CD8-positive, alpha-beta memory T cell (primary cell): ENCODE measurements at places on chromosomes 1 and 21. TPM values are rescaled to one million over a fixed set of nuclear protein-coding genes. Genes with fewer than 3 reads are reported as not detected.
A peak's percentile ranks its signal among the peaks of the same experiment; 100 is the strongest.

DNA sequence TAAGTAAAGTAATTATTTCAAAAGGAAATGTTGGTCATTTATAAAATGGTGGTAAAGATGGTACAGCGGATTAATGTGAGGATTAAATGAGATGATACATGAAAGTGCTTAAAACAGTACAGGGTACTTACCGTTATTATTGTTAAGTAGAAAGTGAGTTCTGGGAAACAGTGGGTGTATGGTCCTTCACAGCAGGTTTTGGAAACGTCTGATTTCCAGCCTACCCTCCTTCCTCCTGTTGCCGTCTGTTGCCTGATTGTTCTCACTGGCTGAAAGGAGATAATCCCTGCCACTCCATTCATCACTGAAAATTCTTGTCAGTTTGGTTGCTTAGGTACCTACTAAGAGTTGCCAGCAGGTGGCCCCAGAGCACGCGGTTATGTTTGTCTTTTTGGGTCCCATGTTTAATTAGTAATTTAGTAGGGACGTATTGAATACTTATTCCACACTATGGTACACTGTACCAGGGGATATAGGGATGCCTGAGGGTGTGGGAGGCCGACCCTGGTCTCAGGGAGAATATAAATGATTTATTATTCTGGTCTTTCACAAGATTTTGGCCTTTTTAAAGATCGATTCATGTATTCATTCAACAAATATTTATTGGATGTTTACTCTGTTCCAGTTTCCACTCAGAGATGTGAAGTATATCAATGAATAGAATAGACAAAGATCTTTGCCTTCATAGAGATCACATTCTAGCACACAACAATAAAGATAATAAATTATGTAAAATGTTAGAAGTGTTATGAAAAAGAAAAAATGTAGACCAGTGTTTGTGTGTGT is 30.8 kb upstream of the RPTN start:
- peak overlapping the region; percentile 57 for H3K4me3 ChIP-seq
- H3K27me3 ChIP-seq: no peaks in the 10 kb centered on the region
- peaks cover 5% of the 10 kb centered on the region for H3K4me1 ChIP-seq
- H3K36me3 ChIP-seq: no peaks in the 10 kb centered on the region
- DNase-seq: peak; percentile 74
- no peak overlapping the region for H3K27ac ChIP-seq

DNA sequence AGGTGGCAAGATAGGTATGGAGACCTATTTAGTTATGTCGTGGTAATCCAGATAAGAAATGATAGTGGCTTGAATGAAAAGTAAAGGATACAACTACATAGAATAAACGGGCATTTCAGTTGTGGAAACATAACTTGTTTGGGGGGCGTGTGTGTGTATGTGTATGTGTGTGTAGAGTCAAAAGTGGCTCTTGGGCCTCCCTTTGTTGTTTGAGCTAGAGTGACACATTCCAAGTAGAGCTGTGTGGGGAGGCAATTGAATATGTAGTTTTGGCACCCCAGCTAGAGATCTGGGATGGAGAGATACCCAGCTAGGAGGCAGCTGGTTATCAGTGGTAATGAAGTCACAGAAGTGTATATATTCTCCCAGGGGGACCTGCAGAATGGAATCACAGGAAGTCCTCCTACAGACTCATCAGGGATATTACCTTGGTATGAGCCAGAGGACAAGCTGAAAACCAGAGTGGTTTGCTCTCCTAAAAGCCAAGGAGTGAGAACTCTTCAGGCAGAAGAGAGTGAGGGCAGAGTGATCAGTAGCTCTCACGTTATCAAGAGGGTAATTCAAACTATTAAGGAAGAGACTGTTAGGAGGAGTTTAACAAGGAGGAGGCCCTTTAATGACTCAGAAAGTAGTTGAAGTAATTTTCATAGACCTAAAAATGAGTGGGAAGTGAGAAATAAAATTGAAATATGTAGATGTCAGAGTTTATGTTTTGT is 5.1 kb downstream of the CR1L start:
- no peak overlapping the region for H3K4me3 ChIP-seq
- H3K36me3 ChIP-seq: no peaks in the 10 kb centered on the region
- H3K27me3 ChIP-seq: no peaks in the 10 kb centered on the region
- DNase-seq: no peak

DNA sequence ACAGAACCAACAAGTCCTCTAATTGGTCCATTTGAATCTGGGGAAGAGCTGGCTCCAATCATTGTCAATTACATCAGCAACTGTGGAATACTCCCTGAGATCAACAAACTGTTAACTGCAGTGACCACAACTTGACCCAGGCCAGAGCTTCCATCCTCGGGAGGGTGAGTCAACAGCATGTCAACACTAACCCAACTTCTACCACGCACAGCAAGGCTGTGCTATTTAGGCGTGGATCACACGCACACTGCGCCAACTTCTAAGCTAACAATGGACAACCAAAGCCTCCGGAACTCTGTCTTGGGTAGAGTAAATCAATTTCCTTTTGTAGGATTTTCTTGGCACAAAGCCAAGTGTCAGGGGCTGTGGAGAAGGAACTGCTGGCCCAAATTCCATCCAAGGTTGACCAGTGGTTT is 30.4 kb downstream of the APP start:
- H3K4me1 ChIP-seq: peaks cover 7% of the 10 kb centered on the region
- H3K4me3 ChIP-seq: no peak overlapping the region
- no peak overlapping the region for H3K27ac ChIP-seq
- H3K36me3 ChIP-seq: no peaks in the 10 kb centered on the region
- DNase-seq: no peak

DNA sequence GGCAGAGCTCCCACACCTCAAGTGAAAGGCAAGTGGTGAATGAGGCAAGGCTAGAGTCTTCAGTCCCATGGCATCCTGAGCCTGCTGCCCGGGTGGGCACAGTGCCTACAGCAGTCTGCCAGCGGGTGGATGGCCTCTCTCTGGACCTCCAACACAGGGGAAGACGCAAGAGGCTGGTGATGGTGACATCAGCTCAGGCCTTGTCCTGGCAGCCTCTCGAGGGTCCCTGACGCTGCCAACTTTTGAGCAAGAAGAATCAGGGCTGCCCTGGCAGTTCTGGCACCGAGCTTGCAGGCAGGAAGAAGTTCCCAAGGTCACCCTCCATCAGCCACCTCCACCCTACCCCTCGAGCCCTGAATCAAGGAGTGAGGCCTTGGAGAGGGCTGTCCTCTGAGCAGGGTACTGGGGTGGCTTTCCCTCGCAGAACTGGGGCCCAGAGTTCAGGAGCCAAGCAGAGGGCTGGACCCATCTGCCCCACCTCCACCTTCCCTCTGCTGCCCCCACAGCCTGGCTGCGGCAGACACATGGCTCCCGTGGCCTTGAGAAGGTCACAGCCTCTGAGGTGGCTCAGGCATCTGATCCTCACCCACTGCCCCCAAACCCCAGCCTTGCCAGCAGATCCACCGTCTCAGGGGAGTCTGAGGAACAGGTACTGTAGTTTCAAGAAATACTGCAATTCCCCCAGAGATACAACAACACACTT is 5.8 kb downstream of the RAP1GAP start:
- H3K27ac ChIP-seq: no peak overlapping the region
- H3K27me3 ChIP-seq: peaks cover 38% of the 10 kb centered on the region
- no peak overlapping the region for H3K4me3 ChIP-seq
- DNase-seq: no peak
- H3K36me3 ChIP-seq: no peaks in the 10 kb centered on the region
- H3K4me1 ChIP-seq: peaks cover 17% of the 10 kb centered on the region

DNA sequence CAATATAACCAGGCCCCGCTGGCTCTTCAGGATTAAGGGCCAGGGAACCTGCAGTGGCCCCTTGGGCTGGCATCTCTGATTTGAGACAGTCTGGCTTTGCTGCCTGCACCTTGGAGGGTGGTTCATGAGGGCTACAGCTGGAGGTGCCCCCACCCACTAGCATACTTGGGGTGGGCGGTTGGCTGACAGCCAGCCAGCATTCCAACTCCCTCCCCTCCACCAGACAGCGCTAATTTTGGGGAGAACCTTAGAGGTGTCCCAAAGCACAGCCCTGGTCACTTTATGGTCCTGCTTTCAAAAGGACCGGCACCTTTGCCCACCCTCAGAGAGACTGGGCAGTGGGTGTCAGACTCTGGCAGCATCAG is 180.7 kb upstream of the VAMP3 start:
- H3K4me3 ChIP-seq: no peak overlapping the region
- H3K27ac ChIP-seq: no peak overlapping the region
- no peak for DNase-seq
- no peaks in the 10 kb centered on the region for H3K36me3 ChIP-seq
- no peaks in the 10 kb centered on the region for H3K27me3 ChIP-seq

DNA sequence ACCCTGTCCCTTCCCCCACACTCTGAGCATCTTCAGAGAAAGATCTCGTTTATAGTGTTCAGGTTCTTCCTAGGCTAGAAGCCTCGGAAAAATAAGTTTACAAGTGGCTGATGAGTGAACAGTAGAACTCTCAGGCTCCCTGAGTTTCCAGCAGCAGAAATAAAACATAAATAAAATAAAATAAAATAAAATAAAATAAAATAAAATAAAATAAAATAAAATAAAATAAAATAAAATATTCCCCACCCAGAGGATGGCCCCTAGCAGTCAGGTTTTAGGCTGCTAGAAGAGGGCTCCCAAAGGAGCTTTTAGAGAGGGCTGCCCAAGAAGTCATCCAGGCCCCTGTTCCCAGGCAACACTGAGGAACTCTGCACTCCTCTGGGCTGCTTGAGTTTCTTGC is 55.1 kb downstream of the KCNC4 start:
- DNase-seq: no peak
- peaks cover 3% of the 10 kb centered on the region for H3K27me3 ChIP-seq
- H3K36me3 ChIP-seq: no peaks in the 10 kb centered on the region
- no peaks in the 10 kb centered on the region for H3K4me1 ChIP-seq
- no peak overlapping the region for H3K4me3 ChIP-seq

GRCh38 chr1:225677350-225678124 is 24.6 kb upstream of the ENAH start:
- DNase-seq: no peak
- no peaks in the 10 kb centered on the region for H3K36me3 ChIP-seq
- peaks cover 6% of the 10 kb centered on the region for H3K27me3 ChIP-seq
- no peak overlapping the region for H3K4me3 ChIP-seq

DNA sequence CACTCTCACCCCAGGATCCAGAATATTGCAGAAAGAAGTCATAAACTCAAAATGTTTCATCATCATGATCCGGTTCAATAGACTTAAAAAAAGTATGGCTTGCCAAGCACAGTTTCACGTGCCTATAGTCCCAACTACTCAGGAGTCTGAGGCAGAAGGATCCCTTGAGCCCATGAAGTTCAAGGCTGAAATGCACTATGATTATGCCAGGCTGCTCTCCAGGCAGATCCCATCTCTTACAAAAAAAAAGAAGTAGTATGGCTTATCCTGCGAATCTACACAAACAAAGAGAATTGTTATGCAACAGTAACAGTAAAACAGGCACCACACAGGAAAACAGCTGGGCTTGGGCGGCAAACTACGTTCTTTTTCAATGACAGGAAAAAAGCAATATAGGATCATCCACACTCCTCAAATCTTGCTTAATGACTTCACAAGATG is 76.2 kb downstream of the EIF4G3 start:
- no peaks in the 10 kb centered on the region for H3K36me3 ChIP-seq
- no peak overlapping the region for H3K4me3 ChIP-seq
- H3K27me3 ChIP-seq: no peaks in the 10 kb centered on the region
- no peaks in the 10 kb centered on the region for H3K4me1 ChIP-seq

GRCh38 chr1:38605063-38605462 is 254.5 kb downstream of the RRAGC start:
- H3K27me3 ChIP-seq: no peaks in the 10 kb centered on the region
- no peak overlapping the region for H3K27ac ChIP-seq
- no peak overlapping the region for H3K4me3 ChIP-seq
- no peaks in the 10 kb centered on the region for H3K4me1 ChIP-seq

- H3K4me1 ChIP-seq: no peaks in the 10 kb centered on the region
- H3K27ac ChIP-seq: no peak overlapping the region
- no peak for DNase-seq
- no peak overlapping the region for H3K4me3 ChIP-seq
Observed at GRCh38 chr1:200081151-200081968, 53.9 kb downstream of the NR5A2 start.

DNA sequence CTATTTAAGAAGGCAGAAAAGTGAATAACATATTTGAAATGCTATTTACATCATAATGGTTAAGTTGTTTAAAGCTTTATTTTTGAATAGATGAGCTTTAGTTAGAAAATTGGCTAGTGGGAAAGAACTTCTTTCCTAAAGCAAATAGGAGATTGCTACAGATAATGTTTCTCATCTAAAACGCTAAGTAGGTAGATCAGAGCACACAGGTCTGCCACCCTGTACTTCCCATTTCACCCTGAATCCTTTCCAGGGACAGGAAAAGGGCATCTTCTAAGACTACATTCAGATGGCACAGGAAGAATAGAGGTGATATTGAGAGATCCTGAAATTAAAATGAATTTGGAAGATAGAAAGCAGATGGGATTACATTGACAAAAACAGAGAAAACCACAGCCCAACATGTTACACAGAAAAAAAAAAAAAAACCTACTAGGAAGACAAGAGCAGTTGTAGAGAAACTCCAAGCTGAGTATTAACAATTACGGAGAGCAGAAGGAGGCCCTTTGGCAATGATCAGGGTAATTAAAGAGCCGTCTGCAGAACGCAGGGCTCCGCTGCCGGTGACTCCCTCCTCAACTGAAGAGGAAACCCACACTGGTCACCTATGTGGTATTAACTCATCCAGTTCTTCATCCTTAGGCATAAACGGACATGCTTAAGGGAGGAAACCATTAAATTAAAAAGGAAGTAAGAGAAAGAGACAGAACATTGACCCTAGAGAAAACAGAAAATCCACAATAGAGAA is 53.6 kb upstream of the MAP10 start:
- no peaks in the 10 kb centered on the region for H3K27me3 ChIP-seq
- no peak overlapping the region for H3K4me3 ChIP-seq
- no peak for DNase-seq
- H3K27ac ChIP-seq: no peak overlapping the region

- no peaks in the 10 kb centered on the region for H3K36me3 ChIP-seq
- H3K4me1 ChIP-seq: no peaks in the 10 kb centered on the region
- no peak overlapping the region for H3K4me3 ChIP-seq
- no peak overlapping the region for H3K27ac ChIP-seq
Observed at GRCh38 chr1:232302376-232303221, 327.3 kb downstream of the SIPA1L2 start.

GRCh38 chr21:45735259-45736000 is 91.9 kb downstream of the PCBP3 start:
- H3K27me3 ChIP-seq: peaks cover 6% of the 10 kb centered on the region
- no peak overlapping the region for H3K27ac ChIP-seq
- no peaks in the 10 kb centered on the region for H3K4me1 ChIP-seq
- H3K4me3 ChIP-seq: no peak overlapping the region
- H3K36me3 ChIP-seq: no peaks in the 10 kb centered on the region

Gene C4BPA
- not detected for total RNA-seq

Gene RNU1-1
- 1,300 TPM for total RNA-seq

Gene FCRLA
- total RNA-seq: not detected

Gene KRTAP27-1
- total RNA-seq: not detected

Gene IFI44
- total RNA-seq: 7.6 TPM

Gene OR2AK2
- total RNA-seq: not detected

Gene PSMA5
- total RNA-seq: 238 TPM

Gene COA7
- total RNA-seq: 39.8 TPM

Gene CACNA1S
- not detected for total RNA-seq

Gene CRYAA
- not detected for total RNA-seq

Gene SYNC
- total RNA-seq: not detected

Gene CXADR
- total RNA-seq: 1.1 TPM

Gene HTR6
- total RNA-seq: not detected

Gene TSPEAR
- total RNA-seq: not detected

Gene GBP7
- 0.09 TPM for total RNA-seq

Gene OVAAL
- total RNA-seq: not detected

Gene SLAMF6
- total RNA-seq: 28.3 TPM

Gene MPZ
- total RNA-seq: 1.9 TPM

Gene NES
- not detected for total RNA-seq
